WTC11 (cell line): ENCODE measurements at places on chromosomes 2 and 18.

- DNase-seq = no peak
Measured at GRCh38 chr2:162787616-162788015, 51.0 kb downstream of the KCNH7 start.

GRCh38 chr2:39264733-39265132 is 21.0 kb upstream of the CDKL4 start:
- DNase-seq = no peak

GRCh38 chr2:30545875-30546274 is 98.8 kb downstream of the LCLAT1 start:
- DNase-seq = no peak

DNA sequence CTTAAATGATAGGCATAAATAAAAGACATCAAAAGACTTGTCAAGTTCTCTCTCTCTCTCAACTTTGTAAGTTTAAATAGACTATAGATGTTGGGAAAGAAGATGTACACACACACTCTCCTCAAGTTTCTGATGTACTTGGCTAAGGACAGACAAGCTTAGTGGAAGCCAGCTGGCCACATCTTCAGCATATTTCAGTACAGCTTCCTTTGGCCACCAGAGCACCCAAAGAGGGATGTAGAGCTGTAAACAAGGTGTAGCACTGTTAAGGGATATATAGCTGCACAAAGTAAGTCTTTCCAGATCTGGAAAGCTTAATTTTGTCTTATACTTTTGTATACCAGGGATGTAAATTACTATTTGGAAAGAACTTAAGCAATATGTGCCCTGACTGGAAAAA is 64.3 kb upstream of the MSTN start:
- DNase-seq = no peak

DNA sequence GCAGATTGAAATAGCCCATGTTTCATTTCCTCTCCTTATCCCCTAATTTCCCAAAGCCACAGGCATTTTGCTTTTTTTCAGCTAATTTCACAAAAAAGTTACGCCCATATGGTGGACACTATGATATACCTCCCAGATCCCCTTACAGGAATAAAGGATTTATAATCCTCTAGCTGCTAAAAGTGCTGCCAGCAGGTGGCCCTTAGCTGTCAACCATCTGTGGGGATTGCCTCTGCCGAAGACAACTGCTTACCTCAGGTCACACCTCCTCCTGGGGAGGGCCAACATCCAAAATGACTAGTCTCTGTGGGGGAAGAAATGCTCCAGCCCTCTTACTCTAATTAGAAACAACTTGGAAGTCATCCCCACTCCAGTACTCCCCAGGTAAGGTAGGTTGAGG is 61.0 kb upstream of the EPB41L3 start:
- DNase-seq = no peak

- no peak for DNase-seq
Measured at GRCh38 chr2:101698844-101699754, 1.6 kb downstream of the MAP4K4 start.

GRCh38 chr2:209314653-209315052 is 109.2 kb upstream of the MAP2 start:
- DNase-seq = no peak

- no peak for DNase-seq
Measured at GRCh38 chr2:119683074-119683712, 4.2 kb downstream of the TMEM177 start.

DNA sequence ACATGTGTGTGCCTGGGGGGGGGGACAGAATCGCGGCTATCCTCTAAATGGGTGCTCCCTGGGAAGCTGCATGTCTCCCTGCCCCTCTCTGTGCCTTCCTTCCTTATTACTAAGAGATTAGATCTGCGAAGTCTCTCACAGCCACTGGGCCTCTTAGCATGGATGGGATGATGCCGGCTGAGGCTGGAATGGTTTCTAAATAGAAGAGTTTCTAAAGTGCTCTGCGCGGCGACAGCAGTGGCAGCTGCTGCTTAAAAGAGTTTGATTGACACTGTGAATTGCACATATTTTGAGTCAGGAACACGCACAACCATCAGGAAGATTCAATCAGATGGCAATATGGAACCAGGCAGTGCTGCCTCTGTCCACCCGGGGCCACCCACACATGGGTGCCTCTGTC is 163.8 kb downstream of the CLIP4 start:
- no peak for DNase-seq

DNA sequence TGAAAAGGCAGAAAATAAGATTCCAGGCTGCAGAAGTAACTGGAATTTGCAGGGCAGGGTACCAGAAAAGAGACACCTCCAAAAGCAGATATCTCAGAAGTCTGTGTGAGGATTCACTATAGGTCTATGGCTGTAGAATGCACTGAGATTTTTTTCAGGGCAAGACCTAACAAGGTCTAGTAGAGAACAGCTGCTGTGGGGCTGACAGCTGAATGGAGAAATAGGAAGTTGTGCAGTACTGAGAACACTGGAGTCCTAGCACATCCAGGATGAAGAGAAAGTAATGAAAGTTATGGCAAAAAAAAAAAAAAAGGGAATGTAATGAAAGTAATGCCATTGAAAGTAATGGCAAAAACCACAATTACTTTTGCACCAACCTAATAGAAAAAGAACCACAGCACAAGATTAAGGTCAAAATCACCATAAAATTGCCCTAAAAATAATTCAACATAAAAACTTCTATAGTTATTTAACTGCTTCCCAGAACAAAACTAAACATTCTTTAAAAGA is 57.3 kb downstream of the CPO start:
- DNase-seq = no peak

- no peak for DNase-seq
Measured at GRCh38 chr18:79609841-79610281, 69.7 kb upstream of the CTDP1 start.

DNA sequence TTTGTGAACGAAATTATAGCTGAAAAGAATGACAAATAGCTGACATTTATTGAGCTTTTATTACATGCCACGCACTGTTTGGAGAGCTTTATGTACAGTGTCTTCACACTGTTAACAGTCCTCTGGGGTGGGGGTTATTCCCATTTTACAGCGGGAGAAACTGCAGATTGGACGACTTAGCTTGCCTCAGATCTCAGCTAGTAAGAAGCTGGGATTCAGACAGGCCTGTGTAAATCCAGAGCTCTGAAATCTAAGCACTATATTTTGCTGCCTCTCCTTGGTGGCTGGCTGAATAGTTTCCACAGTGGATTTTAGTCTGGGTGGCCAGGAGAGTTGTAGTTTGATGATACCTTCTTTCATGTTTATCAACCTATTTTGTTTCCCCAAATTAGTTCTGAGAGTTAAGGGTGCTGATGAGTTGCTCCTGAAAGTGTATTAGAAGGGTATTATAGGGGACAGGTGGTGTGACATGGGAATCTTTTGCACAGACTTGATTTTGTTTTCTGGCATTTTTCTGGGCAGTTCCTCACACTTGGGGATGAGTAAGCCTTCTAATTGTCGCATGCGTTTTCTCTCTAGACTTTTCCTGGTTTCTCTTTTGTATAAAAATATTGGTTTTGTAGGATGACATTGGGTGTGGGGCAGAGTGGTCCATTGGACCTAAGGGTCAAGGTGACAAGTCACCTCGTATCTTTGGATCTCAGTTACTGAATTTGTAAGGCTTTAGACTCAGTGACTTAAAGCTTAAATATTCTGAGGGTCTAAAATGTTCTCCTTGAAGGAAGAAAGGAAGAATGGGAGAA is 1.5 kb downstream of the ACSL3 start:
- no peak for DNase-seq

- no peak for DNase-seq
Measured at GRCh38 chr2:168469281-168469988, 13.4 kb downstream of the CERS6 start.

GRCh38 chr18:68548904-68549870 is 165.7 kb downstream of the TMX3 start:
- no peak for DNase-seq

GRCh38 chr2:42895134-42895790 is 102.9 kb upstream of the HAAO start:
- DNase-seq = no peak
